Glutamatergic neuron (in vitro differentiated cells): ENCODE measurements at places on chromosomes 12 and 14. TPM values are rescaled to one million over a fixed set of nuclear protein-coding genes. Genes with fewer than 3 reads are reported as not detected.

The ADAM20 gene
- 1.3 TPM for total RNA-seq

GRCh38 chr12:15555446-15555845, 233.1 kb downstream of the PTPRO start:
- DNase-seq: no peak
- H3K36me3 ChIP-seq: peaks cover 7% of the 10 kb centered on the region
- no peak overlapping the region for H3K27ac ChIP-seq
- peaks cover 20% of the 10 kb centered on the region for H3K4me1 ChIP-seq
- H3K27me3 ChIP-seq: no peaks in the 10 kb centered on the region

- peaks cover 6% of the 10 kb centered on the region for H3K36me3 ChIP-seq
- H3K27ac ChIP-seq: no peak overlapping the region
- H3K4me1 ChIP-seq: no peaks in the 10 kb centered on the region
Observed at GRCh38 chr12:12837025-12837812, 24.1 kb downstream of the DDX47 start.

The UBC gene
- 966 TPM for total RNA-seq

DNA sequence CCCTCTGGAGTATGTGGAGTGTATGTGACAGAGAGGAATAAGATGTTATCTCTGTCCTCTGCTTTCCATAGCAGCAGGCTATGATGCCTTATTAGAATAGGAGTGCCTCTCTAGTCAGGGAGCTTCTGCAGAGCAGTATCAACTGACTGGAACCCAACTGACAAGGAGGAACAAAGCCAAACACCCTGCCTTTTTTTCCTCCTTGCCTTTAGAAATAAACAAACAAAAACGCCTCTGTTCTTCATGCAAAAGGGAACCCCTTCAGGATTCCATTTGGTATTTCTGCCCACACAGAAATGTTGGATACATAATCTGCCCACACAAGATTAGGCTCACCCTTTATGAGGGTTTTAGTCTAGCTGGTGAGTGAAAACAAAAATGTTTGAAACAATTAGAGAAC, 50.3 kb downstream of the VRK1 start:
- no peaks in the 10 kb centered on the region for H3K36me3 ChIP-seq
- no peaks in the 10 kb centered on the region for H3K27me3 ChIP-seq
- no peak overlapping the region for H3K4me3 ChIP-seq

The SYNDIG1L gene
- 1.5 TPM for total RNA-seq

The STON2 gene
- 278 TPM for total RNA-seq

The FOXM1 gene
- total RNA-seq: 12.7 TPM

The RFLNA gene
- 36.9 TPM for total RNA-seq

The GPR84 gene
- total RNA-seq: not detected

The ACOT4 gene
- total RNA-seq: not detected

DNA sequence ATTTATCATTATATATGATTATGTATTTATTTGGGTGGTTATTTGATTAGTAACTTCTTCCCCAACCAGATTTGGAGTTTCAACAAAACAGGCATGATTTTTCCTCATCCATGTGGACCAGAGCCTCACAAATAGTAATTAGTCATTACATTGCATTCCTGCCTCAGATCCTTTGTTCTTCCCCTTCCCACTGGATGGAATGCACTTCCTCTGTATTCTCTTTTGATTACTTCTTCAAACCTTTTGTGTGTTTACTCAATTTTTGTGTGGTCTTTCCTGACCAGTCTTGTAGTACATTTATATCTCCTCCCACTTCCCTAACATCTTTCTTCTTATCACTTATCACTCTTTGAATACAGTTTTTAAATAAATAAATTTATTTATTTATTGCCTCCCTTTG, 15.5 kb downstream of the SYT1 start:
- peaks cover 8% of the 10 kb centered on the region for H3K4me1 ChIP-seq
- H3K4me3 ChIP-seq: no peak overlapping the region
- no peaks in the 10 kb centered on the region for H3K36me3 ChIP-seq

- no peak overlapping the region for H3K27ac ChIP-seq
- peaks cover 42% of the 10 kb centered on the region for H3K4me1 ChIP-seq
- H3K4me3 ChIP-seq: no peak overlapping the region
- H3K36me3 ChIP-seq: peaks cover 12% of the 10 kb centered on the region
- H3K27me3 ChIP-seq: peaks cover 3% of the 10 kb centered on the region
Observed at GRCh38 chr14:59294662-59294992, 106.2 kb downstream of the DAAM1 start.

The KLRG1 gene
- total RNA-seq: 5.2 TPM

- peaks cover 2% of the 10 kb centered on the region for H3K27me3 ChIP-seq
- H3K4me3 ChIP-seq: no peak overlapping the region
- H3K4me1 ChIP-seq: no peaks in the 10 kb centered on the region
- no peak for DNase-seq
Observed at GRCh38 chr12:116547955-116548501, 11.2 kb upstream of the MAP1LC3B2 start.
